ENCODE measurements at places on chromosomes 16 and 17. TPM values are rescaled to one million over a fixed set of nuclear protein-coding genes. Genes with fewer than 3 reads are reported as not detected.
A peak's percentile ranks its signal among the peaks of the same experiment; 100 is the strongest.

- H3K4me1 ChIP-seq = peaks cover 7% of the 10 kb centered on the region
- no peaks in the 10 kb centered on the region for H3K27me3 ChIP-seq
- H3K4me3 ChIP-seq = no peak overlapping the region
- DNase-seq = peak; percentile 70
- H3K36me3 ChIP-seq = no peaks in the 10 kb centered on the region
Observed at GRCh38 chr16:84284154-84284722, 10.4 kb upstream of the WFDC1 start.

GRCh38 chr16:27164352-27164751, 39.0 kb upstream of the KDM8 start:
- H3K4me1 ChIP-seq = peaks cover 11% of the 10 kb centered on the region
- H3K27me3 ChIP-seq = no peaks in the 10 kb centered on the region
- no peak for DNase-seq
- no peak overlapping the region for H3K4me3 ChIP-seq

DNA sequence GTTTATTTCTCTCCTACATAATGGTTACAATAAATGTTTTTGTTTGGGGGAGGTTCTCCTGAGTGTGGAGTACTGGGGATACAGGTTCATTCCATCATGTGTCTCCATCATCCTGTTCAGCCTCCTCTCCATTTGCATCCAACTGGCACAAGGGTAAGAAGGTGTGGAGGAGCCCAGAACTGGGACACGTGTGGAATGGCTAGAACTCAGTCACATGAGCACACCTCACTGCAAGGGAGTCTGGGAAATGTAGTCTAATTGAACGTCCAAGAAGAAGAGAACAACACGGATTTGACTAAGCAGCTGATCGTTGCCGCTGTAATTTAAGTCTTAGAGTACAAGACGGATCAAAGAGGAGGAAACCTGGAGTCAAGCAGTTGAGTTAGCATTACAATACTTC, 6.1 kb downstream of the OR1A1 start:
- no peaks in the 10 kb centered on the region for H3K27me3 ChIP-seq
- no peak overlapping the region for H3K4me3 ChIP-seq
- no peak overlapping the region for H3K27ac ChIP-seq
- H3K4me1 ChIP-seq = no peaks in the 10 kb centered on the region
- DNase-seq = no peak

GRCh38 chr17:47847341-47848197, 3.4 kb downstream of the SP6 start:
- H3K4me3 ChIP-seq = no peak overlapping the region
- H3K4me1 ChIP-seq = peaks cover 21% of the 10 kb centered on the region
- H3K36me3 ChIP-seq = no peaks in the 10 kb centered on the region
- no peak overlapping the region for H3K27ac ChIP-seq
- peak; percentile 71 for DNase-seq

- no peak for DNase-seq
- no peaks in the 10 kb centered on the region for H3K4me1 ChIP-seq
- H3K27me3 ChIP-seq = no peaks in the 10 kb centered on the region
- H3K27ac ChIP-seq = no peak overlapping the region
- H3K4me3 ChIP-seq = no peak overlapping the region
- peaks cover 54% of the 10 kb centered on the region for H3K36me3 ChIP-seq
Observed at GRCh38 chr16:86537486-86537885, 17.5 kb downstream of the MTHFSD start.

The KRTAP4-1 gene
- polyA plus RNA-seq = not detected

The SAMD14 gene
- 2.8 TPM for polyA plus RNA-seq
